ENCODE measurements at places on chromosomes 5 and 9.

DNA sequence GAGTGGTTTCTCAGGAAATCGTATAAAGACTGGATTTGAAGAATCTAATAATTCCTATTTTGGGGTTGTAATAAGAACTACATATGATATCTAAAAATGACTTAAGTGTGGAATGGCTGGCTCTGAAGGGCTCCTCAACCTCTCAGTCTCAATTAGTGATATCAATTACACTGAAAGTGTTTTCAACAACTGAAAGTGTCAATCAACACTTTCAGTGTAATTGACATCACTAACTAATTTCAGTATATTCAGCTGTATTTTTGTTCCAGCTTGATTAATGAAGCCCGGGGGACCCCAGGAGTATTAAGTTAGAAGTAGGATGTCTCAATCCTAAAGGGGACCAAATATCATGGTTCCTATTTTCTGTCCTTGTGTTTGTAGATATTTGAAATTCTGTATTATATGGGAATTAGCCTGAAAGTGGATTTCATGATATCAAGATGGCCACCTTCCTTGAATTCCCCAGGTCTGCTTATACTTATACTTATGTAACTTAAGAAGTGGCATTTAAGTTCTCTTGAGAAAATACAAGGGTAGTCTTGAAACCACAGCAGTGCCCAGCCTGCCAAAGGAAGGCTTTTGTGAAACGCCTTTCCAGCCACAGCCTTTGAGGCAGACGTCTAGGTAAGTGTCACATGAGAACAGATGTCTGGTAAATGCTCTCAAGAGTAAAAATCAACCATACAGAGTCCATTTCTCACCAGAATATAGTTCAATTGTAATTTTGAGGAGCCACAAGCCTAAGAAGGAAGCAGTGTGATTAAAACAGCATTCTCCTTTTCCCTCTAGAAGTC is 4.6 kb downstream of the BASP1 start:
- no peak for DNase-seq

DNA sequence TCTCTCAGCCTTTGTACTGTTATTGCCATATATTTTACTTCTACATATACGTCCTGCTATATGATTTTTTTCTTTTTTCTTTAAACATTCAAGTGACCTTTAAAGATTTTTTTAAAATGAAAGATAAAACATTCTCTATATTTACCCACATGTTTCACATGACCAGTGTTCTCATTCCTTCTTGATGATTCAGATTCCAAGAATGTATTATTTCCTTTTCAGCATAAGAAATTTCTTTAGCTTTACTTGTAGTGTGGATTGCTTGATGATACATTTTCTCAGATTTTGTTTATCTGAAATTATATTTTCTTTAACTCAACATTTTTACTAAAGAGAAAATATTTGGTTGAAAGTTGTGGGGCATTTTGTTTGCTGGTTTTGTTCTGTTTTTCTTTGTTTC is 792.1 kb downstream of the BRINP1 start:
- DNase-seq = no peak

DNA sequence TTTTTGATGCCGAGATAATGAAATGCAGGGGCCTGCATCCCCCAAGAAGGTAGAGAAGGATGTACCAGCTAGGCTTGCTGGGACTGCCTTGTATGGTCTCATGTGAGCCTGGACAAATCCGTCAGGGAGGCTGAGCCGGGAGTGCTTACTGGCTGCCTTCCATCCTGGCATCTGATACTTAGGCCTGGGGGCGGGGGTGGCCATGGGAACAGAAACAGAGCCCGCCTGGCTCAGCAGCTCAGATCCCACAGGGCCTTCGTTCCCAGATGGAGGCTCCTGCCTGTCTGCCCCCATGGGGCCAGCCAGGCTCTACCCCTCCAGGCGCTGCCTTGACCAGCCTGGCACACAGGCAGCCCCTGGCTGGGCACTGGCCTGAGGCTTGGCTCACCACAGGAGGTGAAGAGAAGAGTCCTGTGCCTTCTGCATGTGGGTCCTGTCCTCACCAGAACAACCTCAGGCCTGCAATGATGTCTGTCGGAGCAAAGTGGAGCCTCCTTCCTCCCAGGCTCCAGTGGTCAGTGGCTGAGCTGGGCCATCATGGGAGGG is 10.5 kb upstream of the SPATA31E1 start:
- DNase-seq = no peak

DNA sequence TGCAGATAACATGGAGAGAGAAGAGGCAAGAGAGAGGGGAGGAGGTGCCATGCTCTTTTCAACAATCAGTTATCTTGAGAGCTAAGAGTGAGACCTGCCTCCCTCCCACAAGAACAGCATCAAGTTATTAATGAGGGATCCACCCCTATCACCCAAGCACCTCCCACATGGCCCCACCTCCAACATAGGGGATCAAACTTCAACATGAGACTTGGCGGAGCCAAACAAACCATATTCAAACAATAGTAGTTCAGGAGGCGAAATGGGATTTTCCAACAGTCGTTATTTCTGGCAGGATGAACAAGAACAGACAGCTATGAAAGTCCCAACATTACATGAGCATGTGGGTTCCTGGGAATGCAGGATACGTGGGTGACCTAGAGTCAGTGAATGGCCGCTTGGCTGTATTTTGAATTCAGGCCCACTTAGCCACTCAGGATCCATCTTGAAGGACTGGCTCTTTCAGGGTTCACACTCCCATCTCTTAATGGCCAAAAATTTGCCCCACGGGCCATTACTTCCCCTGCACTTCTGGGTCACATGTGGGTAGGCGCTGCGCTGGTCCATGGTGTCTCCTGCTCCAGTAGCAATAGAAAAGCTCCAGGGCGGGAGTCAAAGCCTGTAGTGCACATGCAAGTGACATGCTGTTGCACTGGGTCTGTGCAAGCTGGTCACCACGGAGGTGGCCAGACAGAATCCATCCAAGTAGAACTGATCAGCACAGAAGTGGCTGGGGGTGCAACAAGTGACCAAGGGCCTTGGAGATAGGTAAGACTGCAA is 7.1 kb upstream of the FAF2 start:
- DNase-seq = no peak

DNA sequence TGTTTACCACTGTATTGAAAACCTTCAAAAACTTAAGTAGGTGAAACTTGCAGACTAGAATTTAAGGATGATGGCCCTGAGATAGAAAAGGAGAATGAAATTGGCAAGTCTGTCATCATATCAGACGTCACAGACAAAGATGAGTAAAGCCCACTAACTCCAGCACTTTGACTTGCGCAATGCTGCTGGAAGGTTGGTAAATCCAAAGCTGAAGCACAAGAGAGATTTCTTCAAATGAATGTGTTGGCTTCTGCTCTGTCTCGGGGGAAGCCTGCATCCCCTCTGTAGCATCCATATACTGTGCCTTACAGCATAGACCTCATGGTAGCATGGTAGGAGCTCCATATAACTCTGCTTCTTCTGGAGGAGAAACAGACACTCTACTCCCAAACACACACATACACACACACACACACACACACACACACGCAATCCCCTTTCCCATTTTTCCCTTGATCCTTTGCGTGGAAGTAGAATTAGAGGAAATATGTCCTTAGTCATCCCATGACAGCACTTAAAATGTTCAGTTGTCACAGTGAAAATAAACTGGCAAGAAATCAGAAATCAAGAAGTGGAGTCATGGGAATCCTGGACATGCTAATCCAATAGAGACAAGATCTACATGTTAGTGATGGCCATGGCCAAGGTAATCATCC is 241.5 kb downstream of the NR3C1 start:
- no peak for DNase-seq
